ENCODE measurements at places on chromosomes 13 and 19.

DNA sequence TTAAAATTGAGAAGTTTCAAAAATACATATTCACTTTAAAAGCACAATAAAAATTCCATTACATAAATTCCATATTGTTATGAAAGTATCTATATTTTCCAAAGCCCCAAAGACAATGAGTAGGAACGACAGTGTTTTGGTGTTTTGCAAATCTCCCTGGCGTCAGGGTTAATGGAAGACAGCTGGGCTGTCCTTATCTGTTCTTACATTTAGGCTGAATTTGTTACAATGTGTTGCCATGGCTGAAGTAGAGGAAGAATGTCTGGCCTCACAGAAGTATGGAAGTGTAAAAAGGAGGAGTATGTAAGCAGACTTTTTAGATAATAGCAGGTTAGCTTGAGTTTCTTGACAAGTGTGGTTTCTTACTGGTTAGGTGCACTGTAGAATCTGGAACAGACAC lies 124.4 kb upstream of the SPATA13 start:
- DNase-seq: no peak

DNA sequence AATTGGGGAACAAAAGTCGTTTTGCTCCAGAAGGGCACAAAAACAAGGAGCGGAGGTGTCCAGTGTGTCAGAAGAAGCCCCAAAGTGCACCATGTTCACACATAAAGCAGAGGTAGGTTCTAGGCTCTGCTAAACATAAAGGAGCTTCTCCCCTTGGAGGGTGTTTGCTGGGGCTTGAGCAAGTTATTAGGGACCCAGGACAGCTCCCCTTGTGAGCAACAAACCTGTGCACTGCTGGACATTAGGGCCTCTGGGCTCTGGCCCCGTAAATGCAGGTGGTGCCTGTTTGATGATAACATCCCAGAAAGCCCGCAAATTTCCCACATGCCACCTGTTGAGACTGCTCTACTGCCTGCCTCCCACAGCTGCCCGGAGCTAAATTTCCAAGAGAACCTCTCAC lies 10.8 kb downstream of the RCN3 start:
- no peak for DNase-seq

- no peak for DNase-seq
These were observed 24.2 kb downstream of the MIPEP start for GRCh38 chr13:23865026-23865425.

- no peak for DNase-seq
These were observed 556.3 kb upstream of the ARGLU1 start for GRCh38 chr13:107124129-107124718.

DNA sequence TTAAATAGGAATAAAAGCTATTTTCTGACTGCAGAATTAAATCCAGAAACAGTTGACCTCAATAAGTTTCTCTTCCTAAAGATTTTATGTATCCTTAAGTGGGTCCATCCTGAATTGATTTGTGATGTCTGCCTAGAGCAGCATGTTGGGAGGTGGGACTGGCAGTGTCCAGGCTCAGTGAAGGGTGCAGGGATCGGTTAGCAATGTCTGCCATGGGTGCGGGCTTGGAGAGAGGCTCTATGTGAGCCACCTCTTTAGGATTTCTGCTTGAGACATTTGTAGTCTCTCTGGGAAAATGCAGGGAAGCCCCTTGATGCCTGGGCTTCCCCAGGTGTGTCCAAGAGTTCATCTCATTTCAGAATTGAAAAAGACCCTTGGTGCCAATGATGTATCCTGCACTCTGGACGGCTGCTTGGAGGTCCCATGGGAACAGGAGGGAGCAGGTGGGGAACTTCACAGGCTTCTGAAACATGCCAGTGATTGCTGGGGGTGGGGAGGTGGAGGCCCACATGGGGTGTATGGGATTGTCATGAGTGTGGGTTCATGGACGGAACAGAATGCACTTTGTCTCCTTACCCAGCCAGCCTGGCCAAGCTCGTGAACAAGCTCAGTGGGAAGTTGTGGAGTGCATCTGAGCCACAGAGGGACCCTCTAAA lies 6.2 kb upstream of the COLGALT1 start:
- DNase-seq: no peak

- no peak for DNase-seq
These were observed 25.3 kb downstream of the TRPM4 start for GRCh38 chr19:49182848-49183375.

GRCh38 chr19:13313875-13314274 lies 163.7 kb downstream of the IER2 start:
- no peak for DNase-seq

- no peak for DNase-seq
These were observed 244.2 kb downstream of the PCCA start for GRCh38 chr13:100333141-100333540.

DNA sequence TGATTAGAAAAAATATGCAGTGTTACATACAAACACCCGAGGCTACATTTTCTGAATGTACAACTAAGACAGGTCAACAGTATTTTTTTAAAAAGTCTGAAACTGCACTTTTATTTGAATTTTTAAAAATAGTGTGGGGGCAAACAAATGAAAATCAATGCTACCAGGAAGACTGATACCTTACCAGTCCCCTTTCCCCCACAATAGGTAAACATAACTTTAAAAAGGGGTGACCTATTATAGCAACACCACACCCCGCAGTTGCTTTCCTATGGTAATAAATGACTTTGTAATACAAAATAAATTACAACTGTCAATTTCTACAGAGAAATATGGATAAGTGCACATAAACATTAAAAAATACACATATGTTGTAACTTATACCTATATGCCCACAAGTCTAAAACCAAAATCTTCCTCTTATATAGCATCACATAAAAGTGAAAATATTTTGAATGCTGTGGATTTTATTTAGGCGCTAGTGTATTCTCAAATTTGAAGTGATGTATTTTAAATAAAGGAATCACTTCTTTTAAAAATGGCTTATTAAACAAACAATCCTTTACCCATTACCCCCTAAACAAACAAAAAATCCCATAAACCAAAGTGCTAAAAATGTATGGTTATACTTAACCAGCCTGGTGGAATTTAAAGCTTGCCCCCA lies 63.1 kb downstream of the KCNRG start:
- no peak for DNase-seq
